ENCODE measurements at places on chromosomes 2 and 18.

GRCh38 chr2:159262226-159262625, 24.3 kb downstream of the WDSUB1 start:
- no peak for DNase-seq

GRCh38 chr2:187874786-187875185, 320.6 kb upstream of the TFPI start:
- no peak for DNase-seq

DNA sequence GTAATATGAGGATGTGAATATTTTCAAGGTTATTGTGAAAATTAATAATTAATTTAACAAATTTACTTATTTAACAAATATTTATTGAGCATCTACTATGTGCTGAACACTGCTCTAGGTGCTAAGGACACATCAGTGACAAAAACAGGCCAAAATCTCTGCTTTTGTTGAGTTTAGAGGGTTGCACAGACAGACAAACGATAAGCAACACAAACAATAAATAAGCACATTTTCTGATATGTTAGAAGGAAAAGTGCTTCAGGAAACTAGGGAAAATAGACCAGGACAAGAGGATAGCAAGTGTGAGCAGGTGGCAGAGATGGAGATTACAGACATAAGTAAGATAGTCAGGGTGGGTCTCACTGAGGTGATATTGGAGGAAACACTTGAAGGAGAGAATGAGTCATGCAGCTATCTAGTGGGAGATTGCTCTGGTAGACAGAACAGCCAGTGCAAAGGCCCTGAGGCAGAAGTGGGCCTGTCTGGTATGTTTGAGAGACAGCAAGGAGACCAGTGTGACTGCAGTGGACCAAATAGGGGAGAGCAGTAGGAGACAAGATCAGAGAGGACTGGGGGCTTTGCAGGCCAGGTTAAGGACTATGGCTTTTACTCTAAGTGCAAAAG, 38.3 kb downstream of the SFXN5 start:
- no peak for DNase-seq

DNA sequence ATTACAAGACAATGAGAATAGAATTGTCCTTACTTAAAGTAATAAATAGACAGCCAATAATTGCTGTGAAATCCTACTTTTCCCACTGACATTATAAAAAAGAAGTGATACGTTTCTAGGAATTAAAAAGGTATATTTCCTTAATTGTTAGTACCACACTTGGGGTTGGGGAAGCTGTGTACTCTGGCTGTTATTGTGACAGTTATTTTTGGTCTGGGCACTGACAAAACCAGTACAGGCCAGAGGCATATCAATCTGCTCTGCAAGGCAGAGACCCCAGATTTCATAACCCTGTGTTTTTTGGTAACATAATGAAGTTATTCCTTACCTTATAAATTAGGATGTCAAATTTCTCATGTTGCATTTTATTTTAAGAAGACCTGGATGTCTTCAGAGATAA, 66.5 kb downstream of the RAB10 start:
- no peak for DNase-seq

GRCh38 chr2:8522687-8523086, 159.2 kb upstream of the ID2 start:
- no peak for DNase-seq

Data from PC-9 (cell line).